ENCODE measurements at places on chromosomes 5 and 9.

DNA sequence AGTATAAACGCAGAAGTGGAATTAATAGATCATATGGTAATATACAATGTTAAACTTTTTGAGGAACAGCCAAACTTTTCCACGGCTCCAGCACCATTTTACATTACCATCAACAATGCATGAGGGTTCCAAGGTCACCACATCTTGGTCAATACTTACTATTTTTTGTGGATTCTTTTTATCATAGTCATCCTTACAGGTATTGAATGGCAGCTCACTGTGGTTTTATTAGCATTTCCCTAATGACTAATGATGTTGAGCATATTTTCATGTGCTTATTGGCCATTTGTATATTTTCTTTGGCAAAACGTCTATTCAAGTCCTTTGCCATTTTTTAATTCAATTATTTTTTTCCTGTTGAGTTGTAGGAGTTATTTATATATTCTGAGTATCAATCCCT is 14.1 kb upstream of the RAPGEF6 start:
- peak; percentile 64 for DNase-seq

DNA sequence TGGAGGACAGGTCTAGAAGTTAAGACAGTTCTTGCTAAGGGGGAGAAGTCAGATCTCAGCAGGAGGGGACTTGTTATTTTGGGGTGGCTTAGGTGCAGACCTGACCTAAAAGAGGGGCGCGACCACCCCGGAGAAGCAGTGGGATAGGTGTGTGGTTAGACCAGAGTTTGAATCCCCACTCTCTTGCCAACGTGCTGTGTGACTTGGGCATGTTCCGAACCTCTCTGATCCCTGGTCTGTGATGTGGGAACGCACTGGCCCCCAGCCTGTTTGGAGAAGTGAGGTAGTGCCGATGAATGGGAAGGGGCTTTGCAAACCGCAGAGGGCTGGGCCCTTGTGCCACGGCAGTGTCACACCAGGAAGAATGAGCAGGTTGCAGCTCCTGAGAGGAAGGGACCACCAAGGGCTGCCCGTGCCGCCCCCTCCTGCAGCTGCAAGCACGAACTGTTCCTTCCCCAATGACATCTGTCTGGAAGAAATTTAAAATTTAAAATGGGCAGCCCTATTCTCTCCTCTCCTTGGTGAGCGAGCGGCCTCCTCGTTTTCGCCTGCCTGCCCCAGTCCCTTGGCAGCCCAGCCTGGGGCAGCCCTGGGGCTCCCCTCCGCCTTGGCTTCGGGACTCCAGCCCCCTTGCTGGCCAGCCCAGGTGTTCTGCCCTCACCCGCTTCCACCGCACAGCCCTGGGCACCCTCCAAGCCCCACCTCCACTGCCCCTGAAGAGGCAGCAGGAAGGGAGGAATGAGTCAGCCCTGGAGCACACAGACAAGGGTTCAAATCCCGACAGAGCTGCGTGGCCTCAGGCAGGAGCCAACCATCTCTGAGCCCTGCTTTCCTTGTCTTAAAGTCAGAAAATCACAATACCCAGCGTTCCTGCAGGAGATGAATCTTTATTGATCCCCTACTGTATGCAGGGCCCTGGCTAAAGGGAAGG is 1.6 kb downstream of the FIBCD1 start:
- no peak for DNase-seq

GRCh38 chr5:138775034-138775433 is 21.8 kb downstream of the CTNNA1 start:
- DNase-seq: no peak

GRCh38 chr5:169512385-169512784 is 71.2 kb upstream of the SPDL1 start:
- DNase-seq: no peak

DNA sequence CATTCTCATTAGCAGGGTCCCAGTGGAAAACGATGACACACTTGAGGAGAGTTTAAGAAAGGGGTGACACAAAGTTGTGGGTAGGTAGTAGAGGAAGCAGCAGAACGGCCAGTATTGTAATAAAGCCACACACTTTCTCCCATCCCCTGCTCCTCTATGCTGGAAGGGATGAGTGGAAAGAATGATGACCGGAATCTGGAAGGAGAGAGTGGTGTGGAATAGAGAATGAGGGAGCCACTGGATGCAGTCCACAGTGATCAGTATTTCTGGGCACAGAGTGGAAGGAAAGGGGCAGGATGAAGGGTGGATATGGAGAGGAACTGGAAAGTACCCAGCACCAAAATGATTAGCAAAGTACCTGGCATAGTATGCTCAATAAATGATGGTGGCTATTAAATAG is 133.8 kb upstream of the DAB2 start:
- DNase-seq: no peak

DNA sequence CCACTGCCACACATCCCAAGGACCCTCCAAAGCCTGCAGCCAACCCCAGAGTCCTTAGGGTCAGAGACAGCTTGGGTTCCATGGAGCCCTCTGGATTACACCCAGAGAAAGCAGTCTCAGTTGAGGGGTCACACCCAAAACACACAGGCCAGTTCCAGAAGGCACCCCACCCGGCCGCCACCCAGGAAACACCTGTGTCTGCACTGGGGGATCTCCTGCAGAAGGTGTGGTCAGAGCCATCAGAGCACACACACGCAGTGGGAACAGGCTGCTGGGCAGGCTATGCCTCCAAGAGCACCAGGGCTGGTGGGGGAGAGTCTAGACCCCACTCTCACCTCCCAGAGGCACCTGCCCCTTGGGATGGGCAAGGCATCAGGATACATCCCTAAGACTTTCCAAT is 27.3 kb downstream of the NIPAL4 start:
- DNase-seq: no peak

GRCh38 chr5:89065919-89066318 is 182.9 kb upstream of the MEF2C start:
- no peak for DNase-seq

DNA sequence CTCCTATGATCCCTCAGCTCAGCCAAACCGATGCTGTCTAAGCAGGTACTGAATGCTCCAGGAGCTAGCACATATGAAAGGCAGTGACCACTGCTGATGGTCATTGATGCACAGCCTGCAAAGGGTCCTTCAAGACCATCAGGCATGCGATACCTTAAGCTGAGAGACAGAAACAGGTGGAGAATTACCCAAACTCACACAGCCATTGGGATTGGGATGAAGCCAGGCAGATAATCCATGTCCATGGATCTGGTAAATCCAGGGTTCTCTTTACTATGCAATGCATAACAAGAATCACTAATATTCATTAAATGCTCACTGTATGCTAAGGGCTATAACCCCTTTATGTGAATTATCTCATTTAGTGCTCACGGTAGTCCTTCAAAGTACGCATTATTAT is 36.2 kb downstream of the RAPGEF1 start:
- no peak for DNase-seq

GRCh38 chr9:131477816-131478419 is 24.8 kb upstream of the POMT1 start:
- no peak for DNase-seq

DNA sequence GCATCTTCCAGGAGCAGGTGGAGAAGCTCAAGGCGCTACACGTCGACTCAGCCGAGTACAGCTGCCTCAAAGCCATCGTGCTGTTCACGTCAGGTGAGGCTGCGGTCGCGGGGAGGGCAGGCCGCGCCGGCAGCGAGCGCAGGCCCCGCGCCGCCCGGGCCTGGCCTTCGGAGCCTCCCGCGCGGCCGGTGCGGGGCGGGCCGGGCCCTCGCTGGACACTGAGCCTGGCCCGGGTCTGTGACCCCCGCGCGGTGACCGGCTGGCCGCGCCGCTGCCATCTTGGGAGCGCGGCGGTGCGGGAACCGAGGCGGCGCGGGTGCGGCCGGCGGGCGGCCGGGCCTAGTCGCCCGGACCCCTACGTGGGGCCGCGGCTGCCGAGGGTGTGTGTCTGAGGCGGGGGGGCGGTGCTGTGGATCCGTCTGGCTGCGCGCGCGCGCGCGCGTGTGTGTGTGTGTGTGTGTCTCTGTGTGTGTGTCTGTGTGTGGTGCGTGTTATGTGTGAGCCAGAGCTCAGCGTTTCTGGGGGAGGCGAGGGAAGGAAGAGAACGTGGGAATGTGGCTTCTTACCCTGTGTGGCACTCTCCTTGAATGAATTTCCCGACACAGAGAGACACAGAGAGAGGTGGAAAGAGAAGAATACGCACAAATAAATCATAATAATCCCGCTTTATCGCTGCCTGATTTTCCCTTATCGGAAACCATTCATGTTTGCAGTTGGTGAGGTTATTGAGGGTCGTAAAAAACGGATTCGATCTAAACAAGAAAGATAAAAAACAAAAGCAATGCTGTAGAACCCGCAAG is 5.5 kb downstream of the NR2F1 start:
- DNase-seq: peak; percentile 63

DNA sequence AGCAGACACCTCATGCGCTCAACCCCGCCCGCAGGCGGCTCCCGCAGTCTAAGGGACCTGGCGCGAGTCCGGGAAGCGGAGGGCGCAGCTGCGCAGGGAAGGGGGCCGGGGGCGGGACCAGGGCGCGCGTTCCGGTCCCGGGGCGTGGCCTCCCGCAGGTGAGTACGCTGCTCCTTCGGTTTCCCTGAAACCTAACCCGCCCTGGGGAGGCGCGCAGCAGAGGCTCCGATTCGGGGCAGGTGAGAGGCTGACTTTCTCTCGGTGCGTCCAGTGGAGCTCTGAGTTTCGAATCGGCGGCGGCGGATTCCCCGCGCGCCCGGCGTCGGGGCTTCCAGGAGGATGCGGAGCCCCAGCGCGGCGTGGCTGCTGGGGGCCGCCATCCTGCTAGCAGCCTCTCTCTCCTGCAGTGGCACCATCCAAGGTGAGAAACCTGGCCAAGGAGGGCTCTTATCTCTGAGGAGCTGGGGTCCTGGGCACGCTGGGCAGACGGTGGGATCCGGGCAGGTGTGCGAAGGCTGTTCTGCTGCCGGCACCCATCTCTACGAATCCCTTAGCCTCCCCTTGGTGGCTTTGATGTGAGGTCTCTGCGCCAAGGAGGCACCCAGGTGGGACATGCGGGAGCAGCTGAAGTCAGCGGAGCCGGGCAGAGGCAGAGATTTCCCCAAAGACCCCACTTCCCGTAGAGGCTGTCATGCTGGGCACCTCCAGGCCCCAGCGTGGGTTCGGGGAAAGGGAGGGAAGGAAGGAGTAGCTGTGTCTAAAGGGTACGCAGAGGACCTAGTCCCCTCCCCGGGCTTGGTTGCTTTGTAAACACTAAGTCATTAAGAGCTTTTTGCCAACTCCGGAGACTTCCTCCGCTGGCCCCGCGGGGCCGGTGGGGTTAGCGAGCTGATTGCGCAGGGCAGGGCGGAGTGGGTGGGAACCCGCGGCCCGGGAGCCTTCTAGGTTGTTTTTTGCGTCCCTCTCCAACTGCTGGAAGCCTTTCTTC is at the start of gene F2RL1:
F2RL1 (plus strand) TSS at position 187 of the 988 bp plus-strand sequence; CDS start at position 340, 153 bp downstream.
- peak; percentile 89 for DNase-seq

DNA sequence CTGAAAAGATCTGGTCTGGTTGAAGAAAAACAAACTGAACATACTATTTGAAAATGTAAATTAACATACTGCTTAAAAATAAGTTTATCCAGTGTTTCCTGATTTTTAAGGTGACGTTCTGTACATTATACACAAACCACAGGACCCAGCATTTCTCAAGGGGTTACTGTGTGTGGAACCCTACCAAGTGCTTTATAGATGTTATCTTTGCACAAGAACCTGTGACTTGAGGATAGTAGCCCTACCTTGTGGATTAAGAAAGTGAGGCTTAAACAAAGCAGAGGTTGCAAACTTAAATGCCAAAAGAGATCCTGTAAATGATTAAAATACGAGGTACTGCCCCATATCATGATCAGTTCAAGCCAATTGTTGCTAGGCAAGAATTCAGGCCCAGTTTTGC is 4.7 kb downstream of the KLF9 start:
- no peak for DNase-seq

All from choroid plexus epithelial cell (primary cell).